ENCODE measurements at places on chromosomes 5 and 9.

- DNase-seq, result no peak
These were observed 40.8 kb downstream of the COL27A1 start for GRCh38 chr9:114196117-114196516.

- no peak for DNase-seq
These were observed 32.3 kb upstream of the UBTD2 start for GRCh38 chr5:172315587-172316493.

DNA sequence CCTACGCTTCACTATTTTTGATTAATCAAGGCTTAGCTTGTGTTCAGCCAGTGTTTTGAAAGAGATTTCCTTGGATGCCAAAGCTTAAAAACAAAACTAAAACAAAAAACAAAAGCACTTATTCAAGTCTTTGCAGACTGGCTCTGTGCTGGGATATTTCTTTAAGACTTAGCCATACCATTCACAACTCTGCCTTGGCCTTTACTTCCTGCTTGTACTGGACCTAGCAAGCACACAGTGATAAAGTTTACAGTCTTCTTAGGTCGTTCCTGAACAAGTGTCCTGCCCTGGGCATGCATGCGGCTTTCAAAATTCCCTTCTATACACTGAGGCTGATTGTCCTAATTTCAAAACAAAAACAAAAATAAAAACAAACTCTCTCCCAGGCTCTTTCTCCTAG is 20.7 kb downstream of the FBXL17 start:
- no peak for DNase-seq

- no peak for DNase-seq
These were observed 172.9 kb downstream of the ZDHHC21 start for GRCh38 chr9:14520341-14520740.

GRCh38 chr9:137085920-137086530 is 760 bp upstream of the MAN1B1 start:
- DNase-seq, result no peak

DNA sequence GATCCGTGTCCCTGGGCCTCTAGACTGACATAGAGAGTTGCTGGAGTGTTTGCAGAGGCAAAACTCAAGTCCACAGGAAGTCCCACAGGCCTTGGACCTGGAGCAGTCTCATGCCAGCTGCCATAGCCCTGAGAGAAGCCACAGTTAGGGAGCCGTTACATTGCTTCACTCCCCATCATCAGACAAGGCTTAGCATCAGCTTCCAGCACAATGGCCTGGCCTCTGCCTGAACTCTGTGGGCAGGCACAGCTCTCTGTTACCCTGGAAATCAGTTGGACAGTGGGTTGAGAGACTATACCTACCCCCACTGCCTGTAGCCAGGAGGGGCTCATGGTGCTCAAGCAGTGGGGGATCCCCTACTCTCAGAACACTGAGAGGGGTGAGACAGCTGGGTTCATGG is 16.2 kb upstream of the C9orf72 start:
- no peak for DNase-seq

DNA sequence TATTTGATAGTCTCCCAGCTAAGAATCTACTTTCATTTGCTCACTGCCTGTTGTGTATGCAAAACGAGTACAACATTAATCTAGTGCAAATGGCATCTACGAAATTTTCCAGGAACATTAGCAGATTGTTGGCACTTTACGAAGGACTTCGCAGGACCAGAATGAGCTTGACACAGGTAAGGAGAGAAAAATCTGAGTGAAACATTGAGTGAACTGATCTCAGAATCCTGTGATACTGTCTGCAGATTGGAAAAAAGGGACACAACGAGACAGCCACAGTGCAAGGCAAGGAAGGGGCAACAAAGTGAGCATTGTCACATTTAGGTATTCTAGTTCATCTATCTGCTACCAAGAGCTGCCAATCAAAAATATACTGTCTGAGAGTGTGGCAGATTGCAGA is 350.5 kb downstream of the ZNF608 start:
- DNase-seq, result no peak

GRCh38 chr5:59116231-59116865 is 533.5 kb downstream of the RAB3C start:
- DNase-seq, result no peak

- DNase-seq, result no peak
These were observed 20.8 kb downstream of the OBP2B start for GRCh38 chr9:133188006-133188842.

GRCh38 chr5:179620293-179620692 is 3.2 kb downstream of the HNRNPH1 start:
- DNase-seq, result no peak

GRCh38 chr9:35905051-35905781 is 786 bp upstream of the HRCT1 start:
- no peak for DNase-seq

GRCh38 chr5:41433552-41434181 is 76.7 kb downstream of the PLCXD3 start:
- DNase-seq, result no peak

DNA sequence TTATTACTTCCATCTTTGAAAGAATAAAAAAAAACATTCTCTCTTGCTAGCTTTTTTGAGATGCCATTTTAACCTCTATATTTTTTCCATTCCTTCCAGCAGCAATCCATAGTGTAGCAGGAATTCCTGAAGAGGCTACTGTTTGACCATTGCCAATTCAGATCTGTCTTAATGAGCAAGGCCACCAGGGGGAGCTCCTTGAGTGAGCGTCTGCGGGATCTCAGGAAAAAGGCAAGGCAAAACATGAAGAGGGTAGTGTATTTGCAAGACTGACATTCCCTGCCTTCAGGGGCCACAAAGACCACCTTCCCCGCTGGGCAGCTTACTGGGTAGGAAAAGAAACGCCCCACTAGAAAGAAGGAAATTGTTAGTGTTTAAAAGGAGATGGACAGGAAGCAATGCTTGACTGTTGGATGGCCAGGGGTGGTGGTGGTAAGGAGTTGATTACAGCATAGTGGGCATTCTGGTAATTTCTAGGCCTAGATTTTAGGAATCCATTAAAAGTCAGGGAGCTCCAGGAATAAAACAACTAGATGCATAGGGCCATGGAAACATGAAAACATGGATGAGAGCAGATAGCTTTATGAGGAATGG is 206.6 kb upstream of the HAPLN1 start:
- no peak for DNase-seq

DNA sequence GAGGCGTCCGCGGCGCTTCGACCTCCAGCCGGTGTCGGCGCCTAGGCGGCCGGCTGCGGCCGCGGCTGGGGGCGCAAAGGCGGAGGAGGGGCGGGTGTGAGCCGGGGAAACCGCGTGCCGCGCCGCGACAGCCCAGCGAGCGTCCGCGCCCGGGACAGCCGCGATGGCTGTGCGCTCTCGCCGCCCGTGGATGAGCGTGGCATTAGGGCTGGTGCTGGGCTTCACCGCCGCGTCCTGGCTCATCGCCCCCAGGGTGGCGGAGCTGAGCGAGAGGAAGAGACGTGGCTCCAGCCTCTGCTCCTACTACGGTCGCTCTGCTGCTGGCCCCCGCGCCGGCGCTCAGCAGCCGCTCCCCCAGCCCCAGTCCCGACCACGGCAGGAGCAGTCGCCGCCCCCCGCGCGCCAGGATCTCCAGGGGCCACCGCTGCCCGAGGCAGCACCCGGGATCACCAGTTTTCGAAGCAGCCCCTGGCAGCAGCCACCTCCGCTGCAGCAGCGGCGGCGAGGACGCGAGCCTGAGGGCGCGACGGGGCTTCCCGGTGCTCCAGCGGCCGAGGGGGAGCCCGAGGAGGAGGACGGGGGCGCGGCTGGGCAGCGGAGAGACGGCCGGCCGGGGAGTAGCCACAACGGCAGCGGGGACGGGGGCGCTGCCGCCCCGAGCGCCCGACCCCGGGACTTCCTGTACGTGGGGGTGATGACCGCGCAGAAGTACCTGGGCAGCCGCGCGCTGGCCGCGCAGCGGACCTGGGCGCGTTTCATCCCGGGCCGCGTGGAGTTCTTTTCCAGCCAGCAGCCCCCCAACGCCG is 605 bp downstream of the CHSY3 start:
- no peak for DNase-seq

DNA sequence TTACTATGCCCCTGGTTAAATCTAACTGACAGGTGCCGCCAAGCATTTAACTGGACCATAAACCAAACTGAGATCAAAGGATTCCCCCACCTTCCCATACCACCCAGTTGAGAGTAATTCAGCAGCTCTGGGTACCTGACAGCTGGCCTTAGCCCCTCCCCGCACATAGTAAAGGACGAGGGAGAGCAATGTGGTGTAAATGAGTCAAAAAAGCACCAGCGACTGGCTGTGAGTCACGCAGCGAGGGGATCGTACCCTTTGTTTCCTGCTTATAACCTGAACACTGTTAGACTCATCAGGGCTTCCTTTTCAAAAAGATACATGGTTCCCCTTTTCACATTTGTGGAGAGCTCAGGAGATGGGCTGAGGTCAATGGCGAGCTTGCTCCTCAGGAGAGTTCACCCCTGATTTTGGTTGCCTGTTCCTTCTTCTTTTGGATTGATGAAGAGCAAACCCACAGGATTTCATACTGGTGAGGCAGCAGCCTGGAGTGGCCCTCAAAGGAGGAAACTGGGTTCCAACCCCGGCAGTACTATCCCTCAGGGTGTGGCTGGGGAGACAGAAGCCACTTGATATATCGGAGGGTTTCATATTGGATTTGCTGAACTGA is 71.5 kb downstream of the ANKRD33B start:
- DNase-seq, result no peak

DNA sequence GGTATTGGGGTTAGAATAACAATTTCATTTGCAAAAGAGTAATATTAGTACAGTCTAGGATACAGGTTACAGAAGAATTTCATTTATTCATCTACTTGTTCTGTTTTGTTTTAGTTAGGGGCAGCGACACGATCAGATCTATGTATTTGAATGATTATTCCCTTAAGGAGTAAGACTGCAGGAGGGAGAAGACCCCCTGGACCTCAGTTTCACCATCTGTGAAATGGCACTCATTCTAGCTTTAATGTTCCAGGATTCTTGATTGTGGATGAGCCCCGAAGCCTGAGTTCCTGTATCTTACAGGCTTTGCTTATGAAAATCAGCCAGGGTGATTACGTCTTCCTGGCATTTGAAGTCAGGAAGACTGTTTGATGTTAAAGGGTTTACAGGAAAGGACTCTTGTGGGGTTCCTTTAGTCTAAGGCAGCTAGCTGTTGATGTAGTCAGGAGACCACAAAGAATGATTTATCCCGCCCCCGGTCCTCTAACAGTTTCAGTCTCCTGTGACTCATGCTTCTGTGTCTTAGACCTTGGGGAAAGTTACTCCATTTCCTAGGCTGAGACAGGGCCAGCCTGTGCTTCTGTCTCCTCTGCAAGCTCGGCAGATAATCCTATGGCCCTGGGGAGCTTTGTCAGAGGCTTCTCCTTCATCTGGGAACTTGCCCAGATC is 11.5 kb downstream of the SMIM3 start:
- no peak for DNase-seq

- DNase-seq, result no peak
These were observed 40.4 kb downstream of the ACTBL2 start for GRCh38 chr5:57442080-57442839.

GRCh38 chr5:141517880-141518617 is 29.2 kb downstream of the PCDHGC5 start:
- DNase-seq, result no peak

DNA sequence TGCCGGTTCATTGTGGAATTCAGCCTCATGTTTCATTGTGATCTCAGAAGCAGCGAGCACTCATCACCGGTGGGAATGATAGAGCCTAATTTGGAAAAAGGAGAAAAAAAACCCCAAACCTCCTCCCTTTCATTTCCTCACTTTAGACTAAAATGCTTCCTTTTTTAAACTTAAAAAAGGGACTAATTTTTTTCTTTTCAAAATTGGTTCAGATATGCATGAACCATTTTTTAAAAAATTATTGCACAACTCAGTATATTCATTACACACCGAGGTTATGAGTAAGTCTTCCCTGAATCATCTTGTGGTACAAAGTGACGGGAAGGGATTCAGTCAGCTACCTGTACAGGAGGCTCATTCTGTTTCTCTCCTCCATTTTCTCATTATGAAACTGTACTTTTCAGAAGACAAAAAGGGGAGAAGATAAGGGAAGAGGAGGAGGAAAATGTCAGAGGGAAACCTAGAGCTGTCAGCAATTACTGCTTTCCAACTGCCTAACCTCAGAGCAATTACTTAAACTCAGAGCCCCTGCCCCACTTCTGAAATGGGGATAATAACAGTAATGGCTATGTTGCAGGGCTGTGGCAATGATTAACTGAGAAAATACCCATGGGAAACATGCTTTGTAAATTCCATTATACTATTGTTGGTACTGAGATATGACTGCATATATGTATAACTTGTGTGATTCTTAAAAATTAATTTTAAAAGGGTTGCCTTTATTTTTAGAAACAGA is 24.0 kb downstream of the GALNT10 start:
- DNase-seq, result no peak

DNA sequence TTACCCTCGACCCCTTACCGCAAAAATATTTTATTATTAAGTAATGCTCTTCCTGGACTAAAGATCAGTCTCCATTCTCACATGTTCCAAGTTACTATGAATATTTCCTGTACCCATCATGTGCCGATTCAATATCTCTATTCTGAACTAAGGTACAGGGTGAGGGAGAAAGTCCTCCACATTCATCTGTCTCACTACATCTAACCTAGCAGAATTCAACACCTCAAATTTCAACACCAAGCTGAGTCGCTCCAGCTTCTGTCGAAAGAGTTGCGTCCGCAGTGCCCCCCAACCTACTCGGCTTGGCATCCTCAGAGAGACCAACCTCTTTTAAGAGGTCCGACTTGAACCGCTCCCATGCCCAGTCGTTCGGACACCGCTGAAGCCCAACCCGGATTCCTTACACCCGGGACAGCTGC is 1.0 kb downstream of the CERT1 start:
- DNase-seq, result no peak

DNA sequence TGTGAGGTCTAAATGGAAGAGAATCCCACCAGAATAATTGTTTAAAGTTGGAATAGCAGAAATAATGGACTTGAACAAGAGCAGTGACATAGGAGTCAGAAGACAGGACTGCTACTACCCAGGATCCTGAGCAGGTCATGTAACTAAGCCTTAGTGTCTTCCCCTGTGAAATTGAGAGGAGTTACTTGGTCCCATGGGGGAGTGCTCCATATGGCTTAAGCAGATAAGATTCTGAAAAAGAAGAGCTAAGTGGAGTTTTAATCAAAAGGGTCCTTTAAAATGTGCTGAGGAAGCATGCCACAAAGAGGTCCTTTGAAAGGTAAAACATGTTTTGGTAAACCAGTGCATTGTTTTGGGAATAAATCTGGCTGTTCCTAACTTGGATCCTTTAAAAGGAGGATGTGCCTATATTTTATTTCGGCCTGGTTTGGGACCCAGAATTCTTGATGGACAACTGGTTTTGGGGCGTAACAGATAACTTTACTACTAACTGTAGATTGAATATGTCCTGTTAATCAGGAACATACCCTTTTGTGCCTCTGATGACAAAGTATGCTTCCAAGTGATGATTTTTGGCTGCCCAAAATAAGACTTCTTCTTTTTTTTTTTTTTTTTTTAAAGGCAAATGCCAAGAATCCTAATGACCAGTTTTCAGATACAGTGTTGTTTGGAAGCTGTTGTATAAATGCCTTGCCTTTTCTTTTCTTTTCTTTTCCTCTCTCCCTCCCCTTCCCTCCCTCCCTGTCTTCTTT is 5.7 kb downstream of the RCL1 start:
- DNase-seq, result peak; percentile 58

DNA sequence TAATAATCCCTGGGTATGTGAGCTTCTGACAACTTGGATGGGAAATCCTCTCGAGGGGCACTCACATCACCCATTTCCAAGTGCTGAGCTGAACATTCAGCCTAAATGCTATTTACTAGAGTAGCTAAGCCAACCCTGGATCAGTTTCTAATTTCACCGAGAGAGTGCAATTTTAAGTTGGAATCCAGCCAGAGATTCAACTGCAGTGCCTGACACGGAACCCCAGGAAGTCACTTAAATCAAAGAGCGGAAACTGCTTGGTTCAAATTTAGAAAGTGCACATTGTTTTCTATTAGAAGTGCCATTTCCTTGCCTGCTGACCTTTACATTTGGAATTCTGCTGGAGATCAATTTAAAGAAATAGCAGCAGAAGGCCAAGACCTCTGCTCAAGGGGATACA is 8.8 kb downstream of the SPRY4 start:
- DNase-seq, result no peak
